H9 (cell line): ENCODE measurements at places on chromosomes 16 and 17. TPM values are rescaled to one million over a fixed set of nuclear protein-coding genes. Genes with fewer than 3 reads are reported as not detected.

DNA sequence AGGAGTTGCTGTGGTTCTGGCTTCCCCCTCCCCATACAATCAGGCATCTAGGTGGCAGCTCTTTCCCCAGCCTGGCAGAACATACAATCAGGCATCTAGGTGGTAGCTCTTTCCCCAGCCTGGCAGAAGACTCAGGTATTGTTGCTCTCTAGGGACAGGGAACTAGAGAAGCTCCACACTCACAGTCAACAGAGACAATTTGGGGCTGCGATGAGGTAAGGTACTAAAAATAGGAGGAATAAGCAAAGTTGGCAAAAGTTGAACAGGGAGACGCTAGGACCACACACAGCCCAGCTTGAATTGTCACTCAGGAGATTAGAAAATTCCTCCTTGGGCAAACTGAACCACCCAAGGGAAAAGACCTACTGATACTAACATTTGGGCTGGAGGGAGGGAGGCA, 315.5 kb upstream of the CDH5 start:
- H3K36me3 ChIP-seq: no peaks in the 10 kb centered on the region
- DNase-seq: no peak
- no peak overlapping the region for H3K4me3 ChIP-seq
- H3K27me3 ChIP-seq: no peaks in the 10 kb centered on the region

GRCh38 chr17:8697323-8697741, 47.3 kb downstream of the CCDC42 start:
- H3K27ac ChIP-seq: peak overlapping the region; percentile 70
- DNase-seq: peak; percentile 46
- no peaks in the 10 kb centered on the region for H3K36me3 ChIP-seq
- peaks cover 15% of the 10 kb centered on the region; the same call in 1 of the 2 replicates for H3K4me1 ChIP-seq
- peak overlapping the region; percentile 32; the same call in 2 of the 3 replicates for H3K4me3 ChIP-seq

DNA sequence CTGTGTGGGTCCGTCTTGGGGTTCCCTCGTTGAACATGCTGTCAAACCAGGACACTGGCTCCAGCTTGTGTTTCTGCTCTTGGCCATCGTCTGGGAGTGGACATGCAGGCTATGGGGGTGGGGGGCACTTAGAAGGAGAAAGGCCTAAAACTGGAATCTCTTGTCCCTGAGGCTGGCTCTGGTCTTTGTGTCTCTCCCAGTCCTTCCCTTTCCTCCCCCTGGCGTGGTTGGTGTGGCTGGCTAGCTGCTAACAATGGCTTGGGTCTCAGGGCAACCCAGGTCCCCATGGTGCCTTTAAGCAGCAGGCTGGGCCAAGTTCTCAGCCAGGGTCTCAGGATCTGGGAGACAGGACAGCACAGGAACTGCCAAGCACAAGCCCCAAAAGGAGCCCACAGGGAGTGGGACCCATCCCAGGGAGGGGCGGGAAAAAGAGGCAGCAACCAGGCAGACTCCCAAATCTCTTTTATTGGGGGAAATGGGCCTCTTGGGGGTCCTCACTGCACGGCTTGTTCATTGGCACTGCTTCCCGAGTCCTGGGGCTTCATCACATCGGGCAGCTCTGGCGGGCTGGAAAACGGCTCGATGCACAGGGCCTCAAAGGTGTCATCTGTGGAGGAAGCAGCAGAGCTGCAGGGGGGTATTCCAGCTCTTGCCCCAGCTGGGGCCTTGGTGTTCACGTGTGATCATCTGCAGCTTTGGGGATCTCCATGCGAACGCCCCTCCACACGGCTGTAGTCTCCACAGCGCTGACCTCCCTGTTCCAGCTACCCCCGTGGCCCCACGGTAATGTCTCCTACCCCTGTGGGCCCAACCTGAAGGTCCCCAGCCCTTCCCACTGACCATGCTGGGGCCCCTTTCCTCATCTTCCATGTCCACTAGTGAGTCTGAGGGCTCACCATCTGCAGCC, 5.3 kb downstream of the ELOB start:
- DNase-seq: peak; percentile 33
- H3K27me3 ChIP-seq: no peaks in the 10 kb centered on the region
- H3K4me1 ChIP-seq: no peaks in the 10 kb centered on the region
- no peak overlapping the region for H3K27ac ChIP-seq

DNA sequence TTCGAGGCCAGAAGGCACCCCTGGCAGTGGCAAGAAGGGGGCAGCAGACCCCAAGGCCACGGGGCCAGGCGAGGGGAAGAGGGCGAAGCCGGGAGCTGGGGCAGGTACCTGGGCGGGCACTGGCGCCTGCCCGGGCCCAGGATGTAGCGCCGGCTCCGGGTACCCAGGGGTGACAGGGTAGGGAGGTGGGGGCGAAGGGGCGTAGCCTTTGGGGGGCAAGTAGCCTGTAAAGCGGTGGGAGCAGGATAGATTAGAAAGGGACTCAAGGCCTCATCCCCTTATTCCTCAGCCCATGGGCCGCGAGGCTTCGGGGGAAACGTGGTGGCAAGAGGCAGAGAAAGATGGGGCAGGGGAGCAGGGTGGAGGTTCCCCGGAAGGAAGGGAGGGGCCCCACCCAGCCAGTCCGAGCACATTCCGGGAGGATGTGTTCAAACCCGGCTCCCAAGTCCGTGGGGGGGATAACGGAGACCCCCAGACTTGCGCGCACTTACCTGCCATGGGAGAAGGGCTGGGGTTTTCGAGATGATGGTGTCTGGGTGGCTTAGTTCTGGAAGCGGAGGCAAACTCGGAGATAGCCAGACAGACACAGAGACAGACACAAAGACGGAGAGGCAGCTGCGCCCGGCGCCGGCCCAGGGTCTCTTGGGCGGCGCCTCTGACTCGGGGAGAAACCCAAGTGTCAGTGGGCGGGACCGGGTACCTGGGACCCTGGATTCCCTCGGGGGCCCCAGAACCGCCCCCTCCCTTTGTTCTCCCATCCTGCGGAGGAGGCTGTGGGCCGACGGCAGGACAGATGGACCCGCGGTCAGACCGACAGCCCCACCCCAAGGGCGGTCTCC, 493 bp downstream of the PLSCR3 start:
- no peak overlapping the region for H3K27ac ChIP-seq
- H3K4me1 ChIP-seq: peaks cover 7% of the 10 kb centered on the region; the same call in 1 of the 2 replicates
- peaks cover 25% of the 10 kb centered on the region for H3K36me3 ChIP-seq
- H3K4me3 ChIP-seq: peak overlapping the region; percentile 87
- no peaks in the 10 kb centered on the region for H3K27me3 ChIP-seq
- DNase-seq: peak; percentile 81

DNA sequence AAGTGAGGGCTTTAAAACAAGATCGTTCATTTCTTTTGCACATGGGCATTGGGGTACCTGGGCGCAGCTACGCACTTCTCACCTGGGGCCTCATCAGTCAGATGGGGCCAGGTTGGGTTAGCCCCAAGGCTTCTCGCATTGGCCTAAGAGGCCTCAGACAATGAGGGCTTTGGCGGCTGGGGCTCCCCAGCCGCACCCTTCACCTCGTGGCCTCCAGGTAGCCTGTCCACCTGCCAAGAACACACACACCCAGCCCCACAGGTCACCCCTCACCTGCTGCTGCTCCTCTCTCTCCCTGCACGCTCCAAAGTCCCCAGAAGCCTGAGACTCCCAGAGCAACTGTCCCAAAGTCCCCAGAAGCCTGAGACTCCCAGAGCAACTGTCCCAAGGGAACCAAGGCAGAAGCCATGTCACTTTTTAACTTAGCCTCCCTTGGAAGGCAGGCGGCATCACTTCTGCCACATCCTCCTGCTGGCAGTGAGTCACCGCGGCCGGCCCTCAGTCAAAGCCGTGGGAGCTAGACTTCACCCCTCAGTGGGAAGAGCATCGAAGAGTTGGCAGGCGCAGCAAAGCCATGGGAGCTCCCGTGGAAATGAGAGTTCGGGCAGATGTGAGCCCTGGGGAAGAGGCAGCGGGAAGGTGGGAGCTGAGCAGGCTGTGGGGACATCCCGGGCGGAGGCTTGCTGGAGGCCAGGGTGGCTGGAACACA, 78.9 kb upstream of the PLCG2 start:
- no peak overlapping the region for H3K4me3 ChIP-seq
- no peaks in the 10 kb centered on the region for H3K27me3 ChIP-seq
- H3K27ac ChIP-seq: no peak overlapping the region
- DNase-seq: no peak
- peaks cover 22% of the 10 kb centered on the region; the same call in 2 of the 3 replicates for H3K36me3 ChIP-seq

DNA sequence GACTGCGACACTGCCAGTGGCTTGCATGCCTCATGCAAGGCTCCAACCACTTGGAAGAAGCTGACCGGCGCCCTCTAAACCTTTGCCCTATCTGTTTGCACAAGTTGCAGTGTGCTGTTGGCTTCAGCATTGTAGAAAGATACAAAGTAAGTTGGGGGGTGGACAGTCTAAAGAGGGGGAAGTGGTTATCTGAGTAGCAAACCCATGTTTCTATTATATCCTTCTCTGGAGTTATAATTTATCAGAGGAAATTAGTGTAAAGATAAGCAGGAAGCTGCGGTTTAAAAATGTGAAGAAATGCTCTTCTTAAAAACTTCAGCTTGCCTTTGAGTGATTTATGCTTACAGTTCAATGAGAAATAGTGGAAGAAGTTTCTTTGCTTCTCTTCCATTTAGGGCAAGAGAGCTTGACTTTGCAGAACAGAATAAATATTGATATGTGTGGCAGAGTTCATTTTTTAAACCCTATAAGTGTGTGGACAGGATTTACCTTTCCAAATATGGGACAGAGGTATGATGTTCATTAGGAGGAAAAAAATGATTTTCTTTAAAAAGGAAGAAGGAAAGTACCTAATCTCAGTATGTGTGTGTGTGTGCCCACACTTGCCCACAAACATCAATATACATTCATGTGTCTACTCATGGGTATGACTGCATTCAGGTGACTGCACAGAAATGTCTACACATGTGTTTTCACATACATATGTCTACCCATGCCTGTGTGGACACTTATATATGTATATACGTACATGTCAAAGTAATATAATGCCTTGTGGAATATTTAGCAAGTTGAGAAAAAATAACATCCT, 8.1 kb downstream of the AMZ2 start:
- no peak overlapping the region for H3K4me3 ChIP-seq
- H3K36me3 ChIP-seq: peaks cover 48% of the 10 kb centered on the region
- no peaks in the 10 kb centered on the region for H3K4me1 ChIP-seq

DNA sequence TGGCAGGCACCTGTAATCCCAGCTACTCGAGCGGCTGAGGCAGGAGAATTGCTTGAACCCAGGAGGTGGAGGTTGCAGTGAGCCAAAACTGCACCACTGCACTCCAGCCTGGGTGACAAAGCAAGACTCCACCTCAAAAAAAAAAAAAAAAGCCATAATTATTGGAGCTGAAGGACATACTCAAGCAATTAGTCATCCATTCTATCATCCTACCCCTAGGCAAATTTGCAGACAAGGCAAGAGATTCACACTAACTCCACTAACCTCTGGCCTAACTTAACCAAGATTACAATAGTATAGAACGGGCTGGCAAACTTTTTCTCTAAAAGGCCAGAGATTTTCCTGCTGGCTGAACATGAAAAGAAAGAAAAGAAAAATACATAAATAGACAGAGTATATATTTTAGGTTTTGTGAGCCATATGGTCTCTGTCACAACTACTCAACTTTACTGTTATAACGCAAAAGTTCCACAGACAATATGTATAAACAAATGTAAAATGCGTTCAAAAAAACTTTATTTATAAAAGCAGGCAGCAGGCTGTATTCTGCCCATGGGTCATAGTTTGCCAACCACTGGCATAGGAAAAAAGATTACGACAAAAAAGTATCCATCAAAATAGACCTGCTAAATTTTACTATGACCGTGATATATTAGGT, 29.7 kb downstream of the BRIP1 start:
- H3K36me3 ChIP-seq: peaks cover 25% of the 10 kb centered on the region
- H3K27ac ChIP-seq: no peak overlapping the region
- no peak for DNase-seq
- no peaks in the 10 kb centered on the region for H3K27me3 ChIP-seq
- H3K4me1 ChIP-seq: no peaks in the 10 kb centered on the region

GRCh38 chr16:59535298-59535697, 801.2 kb upstream of the GOT2 start:
- H3K4me3 ChIP-seq: no peak overlapping the region
- H3K27ac ChIP-seq: no peak overlapping the region
- no peaks in the 10 kb centered on the region for H3K4me1 ChIP-seq
- peaks cover 6% of the 10 kb centered on the region for H3K36me3 ChIP-seq
- no peaks in the 10 kb centered on the region for H3K27me3 ChIP-seq

- no peak overlapping the region for H3K4me3 ChIP-seq
- H3K36me3 ChIP-seq: no peaks in the 10 kb centered on the region
- H3K27ac ChIP-seq: no peak overlapping the region
Observed at GRCh38 chr17:64689106-64689505, 27.0 kb upstream of the SMURF2 start.

GRCh38 chr17:46865100-46865499, 13.7 kb downstream of the WNT9B start:
- no peaks in the 10 kb centered on the region for H3K27me3 ChIP-seq
- no peak overlapping the region for H3K4me3 ChIP-seq
- H3K4me1 ChIP-seq: peaks cover 2% of the 10 kb centered on the region; the same call in 1 of the 2 replicates
- H3K36me3 ChIP-seq: no peaks in the 10 kb centered on the region
- H3K27ac ChIP-seq: no peak overlapping the region

- H3K36me3 ChIP-seq: peaks cover 3% of the 10 kb centered on the region; the same call in 2 of the 3 replicates
- no peaks in the 10 kb centered on the region for H3K27me3 ChIP-seq
- peaks cover 10% of the 10 kb centered on the region for H3K4me1 ChIP-seq
- no peak overlapping the region for H3K4me3 ChIP-seq
Observed at GRCh38 chr16:28193530-28194423, 18.0 kb downstream of the XPO6 start.

Gene WFDC1
- 0.24 and 0.29 TPM in 2 replicates for total RNA-seq

Gene PIK3R5
- total RNA-seq: 1.4 and 1.7 TPM in 2 replicates

Gene BOLA2
- total RNA-seq: 9.9 and 12.7 TPM in 2 replicates

Gene ANKRD40CL
- not detected in 2 replicates for total RNA-seq

Gene EXOSC6
- 39.2 and 41.6 TPM in 2 replicates for total RNA-seq
